Ecto neural progenitor cell (in vitro differentiated cells): ENCODE measurements at places on chromosomes 7 and 10.

DNA sequence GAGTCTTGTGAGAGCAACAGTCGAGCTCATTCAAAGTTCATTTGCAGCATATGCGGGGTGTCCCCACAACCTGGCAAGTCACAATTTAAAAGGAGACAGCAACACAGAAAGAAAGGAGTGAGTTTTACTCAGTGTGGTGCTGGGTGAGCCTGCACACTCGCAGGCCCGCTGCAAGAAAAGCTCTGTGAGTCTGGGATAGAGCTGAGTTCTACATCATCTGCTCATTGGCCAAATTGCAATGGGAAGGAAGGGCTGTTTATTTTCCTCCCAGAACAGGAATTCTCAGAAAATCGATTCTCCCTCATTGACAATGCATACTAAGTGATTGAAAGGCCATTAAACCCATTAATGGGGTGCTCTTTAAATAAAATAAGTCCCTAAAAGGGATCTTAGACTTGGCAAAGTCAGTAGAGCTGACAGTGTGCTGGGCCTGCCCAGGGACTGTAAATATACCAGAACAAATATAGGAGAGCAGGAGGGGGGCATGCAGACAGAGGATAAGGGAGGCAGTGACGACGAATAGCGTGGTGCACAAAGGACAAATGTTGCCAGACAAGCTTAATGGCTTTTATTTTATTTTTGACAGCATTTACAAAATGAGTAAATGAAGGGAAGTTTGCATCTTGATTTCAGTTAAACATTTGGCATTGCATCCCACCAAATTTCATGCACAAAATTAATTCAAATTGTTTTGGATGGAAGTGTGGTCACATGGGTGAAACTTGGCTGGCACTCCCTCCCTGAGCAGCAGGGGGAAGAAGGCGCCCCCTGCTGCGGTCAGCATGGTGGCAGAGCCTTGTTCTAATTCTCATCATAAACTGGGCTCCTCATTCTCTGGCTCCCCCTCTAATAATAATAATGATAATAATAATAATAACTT lies 215.7 kb downstream of the SNX10 start:
- DNase-seq, result no peak

- DNase-seq, result no peak
Observed at GRCh38 chr10:132628966-132629900, 91.6 kb downstream of the INPP5A start.

DNA sequence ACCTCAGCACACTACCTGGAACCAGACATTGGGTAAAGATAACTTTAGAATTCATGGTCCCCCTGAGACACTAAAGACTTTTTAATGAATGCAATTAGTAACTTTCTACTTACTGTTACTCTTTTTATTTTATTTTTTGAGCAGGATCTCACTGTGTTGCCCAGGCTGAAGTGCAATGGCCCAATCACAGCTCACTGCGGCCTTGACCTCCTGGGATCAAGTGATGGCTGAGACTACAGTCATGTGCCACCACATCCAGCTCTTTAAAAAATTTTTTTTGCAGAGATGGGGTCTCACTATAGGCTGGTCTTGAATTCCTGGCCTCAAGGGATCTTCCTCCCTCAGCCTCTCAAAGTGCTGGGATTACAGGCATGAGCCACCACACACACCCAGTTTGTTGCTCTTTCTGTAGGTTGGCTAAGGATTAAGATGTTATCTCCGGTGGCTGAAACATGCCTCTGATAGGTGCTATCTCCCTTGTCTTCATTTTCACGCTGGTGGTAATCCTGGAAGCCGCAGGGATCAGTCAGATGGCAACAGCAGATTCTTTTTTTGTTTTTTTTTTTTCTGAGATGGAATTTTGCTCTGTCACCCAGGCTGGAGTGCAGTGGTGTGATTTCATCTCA lies 128.3 kb downstream of the TCF7L2 start:
- DNase-seq, result no peak

- no peak for DNase-seq
Observed at GRCh38 chr10:127977357-127978009, 70.6 kb downstream of the PTPRE start.

DNA sequence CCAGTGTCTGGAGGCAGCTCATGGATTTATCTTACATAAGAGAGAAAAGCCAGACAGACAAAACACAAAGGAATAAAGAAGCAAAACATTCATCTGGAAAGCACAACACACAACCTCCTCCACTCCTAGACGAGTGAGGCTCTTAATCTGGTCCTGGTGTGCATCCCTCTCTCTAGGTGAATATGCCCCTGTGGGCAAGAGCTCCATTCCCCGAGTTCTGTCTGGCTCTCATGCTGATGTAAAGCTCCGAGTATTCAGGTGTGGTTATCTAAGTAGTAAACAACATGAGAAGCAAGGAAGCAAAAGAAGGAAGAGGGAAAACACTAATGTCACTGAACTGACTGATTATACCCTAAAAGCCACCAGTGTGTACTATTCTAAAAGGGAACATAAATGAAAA lies 47.9 kb upstream of the FEZF1 start:
- no peak for DNase-seq

DNA sequence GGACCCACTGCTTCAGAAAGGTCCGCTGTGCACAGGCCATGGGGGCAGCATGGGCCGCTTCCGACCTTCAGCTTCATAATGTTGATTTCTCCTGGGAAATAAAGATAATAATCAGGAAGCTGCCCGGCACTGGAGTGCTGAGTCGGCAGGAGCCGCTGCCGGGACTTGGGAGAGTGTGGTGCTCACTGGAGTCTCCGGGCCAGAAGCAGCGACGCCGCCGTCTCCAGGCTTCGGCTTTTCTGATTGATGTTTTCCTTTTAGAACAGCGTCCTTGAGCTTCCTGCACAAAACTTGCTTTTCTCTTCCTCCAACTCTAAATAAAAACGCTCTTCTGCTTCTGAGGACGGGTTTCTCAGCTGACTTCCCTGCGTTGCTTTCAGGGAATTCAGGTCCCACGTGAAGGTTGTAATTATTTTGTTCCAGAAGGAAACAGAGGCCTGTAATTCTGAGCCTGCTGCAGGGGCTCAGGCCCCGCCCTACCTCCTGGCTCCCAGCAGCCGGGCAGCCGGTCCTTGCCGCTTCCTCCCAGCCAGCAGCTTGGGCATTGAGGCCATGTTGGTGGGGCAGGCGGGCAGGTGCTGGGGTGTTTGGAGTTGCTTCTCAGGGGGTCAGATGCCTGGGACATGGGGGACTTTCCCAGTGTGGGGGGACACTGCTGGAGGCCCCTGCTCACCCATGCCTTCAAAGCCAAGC lies 14.7 kb downstream of the PWWP2B start:
- no peak for DNase-seq

DNA sequence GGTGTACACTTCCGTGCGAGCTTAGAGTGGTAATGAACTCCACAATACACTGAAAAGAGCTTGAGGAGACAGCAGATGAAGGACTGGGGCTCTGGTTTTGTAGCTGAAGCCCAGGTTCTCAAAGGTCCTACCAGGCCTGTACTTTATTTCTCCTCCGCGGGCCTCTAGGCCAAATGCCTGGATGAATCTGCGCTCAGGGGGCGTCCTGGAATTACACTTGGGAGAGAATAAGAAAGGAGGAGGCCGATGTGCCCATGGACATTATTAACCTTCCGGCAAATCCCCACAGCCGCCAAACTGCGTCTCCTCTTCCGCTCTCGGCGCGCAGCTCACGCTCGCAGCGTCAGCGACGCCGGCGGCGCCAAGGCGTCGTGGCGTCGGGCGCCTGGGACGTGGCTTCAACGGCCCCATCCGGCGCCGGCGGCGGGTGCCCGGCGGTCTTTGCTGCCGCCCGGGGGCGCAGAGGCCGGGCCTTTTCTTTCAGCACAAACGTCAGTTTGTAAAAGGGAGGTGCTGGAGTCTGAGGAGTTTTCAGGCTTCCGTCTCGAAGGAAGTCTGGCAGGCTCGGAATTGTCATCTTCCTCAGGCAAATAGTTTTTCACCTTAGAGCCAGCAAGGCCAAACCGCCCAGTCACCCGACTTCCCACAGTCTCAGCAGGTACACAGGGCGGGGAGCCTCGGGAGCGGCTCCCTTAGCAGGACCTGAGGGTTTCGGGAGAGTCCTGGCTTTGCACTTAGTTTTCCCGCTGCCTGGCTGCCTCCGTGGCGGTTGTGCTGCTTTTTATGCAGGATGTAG lies at the start of gene CCDC7:
Gene CCDC7, plus strand, starts transcription at position 401 of the 796 bp plus-strand sequence. CDS start 5,503 bp downstream, outside the sequence.
- DNase-seq, result peak; percentile 83

DNA sequence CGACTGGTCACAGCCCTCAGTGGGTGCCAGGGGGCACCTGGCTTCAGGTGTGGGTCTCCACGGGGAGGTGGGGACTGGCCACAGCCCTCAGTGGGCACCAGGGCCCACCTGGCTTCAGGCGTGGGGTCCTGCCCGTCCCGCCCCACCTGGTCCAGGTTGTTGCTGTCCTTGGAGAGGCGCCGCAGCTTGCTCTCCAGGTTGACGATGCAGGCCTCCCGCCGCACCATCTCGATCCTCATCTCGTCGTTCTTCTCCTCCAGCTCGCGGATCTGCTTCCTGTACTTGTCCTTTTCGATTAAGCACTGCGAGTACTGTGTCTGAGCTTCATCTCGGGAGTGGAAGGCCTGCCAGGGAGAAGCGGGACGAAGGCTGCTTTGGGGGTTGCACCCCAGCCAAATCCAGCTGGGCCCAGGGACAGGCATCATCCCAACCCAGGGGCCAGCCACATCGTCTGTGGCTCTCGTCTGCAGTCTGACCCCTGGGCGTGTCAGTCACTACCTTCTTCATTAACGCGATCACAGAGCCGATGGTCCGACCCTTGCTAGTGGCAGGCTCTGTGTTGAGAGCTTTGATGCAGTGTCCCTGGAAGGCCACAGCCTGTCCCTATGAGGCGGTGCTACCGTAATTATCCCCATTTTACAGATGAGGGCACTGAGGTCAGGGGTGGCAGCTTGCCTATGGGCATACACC lies 92.9 kb upstream of the GNA12 start:
- no peak for DNase-seq

GRCh38 chr10:32985775-32986350 lies 27.8 kb upstream of the ITGB1 start:
- no peak for DNase-seq

DNA sequence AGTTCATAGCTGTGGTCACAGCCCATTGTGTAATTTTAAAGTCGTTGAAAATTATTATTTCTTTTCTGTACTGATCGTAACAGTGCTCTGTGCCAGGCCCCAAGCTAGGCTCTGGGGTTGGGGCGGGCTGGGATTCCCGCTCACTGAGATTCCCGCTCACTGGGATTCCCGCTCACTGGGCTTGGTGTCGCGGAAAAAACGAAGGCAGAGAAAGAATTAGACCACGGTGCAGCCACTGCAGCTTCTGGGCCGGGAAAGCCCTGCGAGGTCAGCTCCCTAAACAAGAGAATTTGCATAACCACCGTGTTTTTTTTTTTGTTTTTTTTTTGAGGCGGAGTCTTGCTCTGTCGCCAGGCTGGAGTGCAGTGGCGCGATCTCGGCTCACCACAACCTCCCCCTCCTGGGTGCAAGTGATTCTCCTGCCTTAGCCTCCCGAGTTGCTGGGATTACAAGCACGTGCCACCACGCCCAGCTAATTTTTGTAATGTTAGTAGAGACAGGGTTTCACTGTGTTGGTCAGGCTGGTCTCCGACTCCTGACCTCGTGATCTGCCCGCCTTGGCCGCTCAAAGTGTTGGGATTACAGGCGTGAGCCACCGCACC lies 31.2 kb downstream of the FOXK1 start:
- DNase-seq, result no peak

GRCh38 chr7:327233-327931 lies 37.4 kb downstream of the FOXL3 start:
- DNase-seq, result no peak

- no peak for DNase-seq
Observed at GRCh38 chr7:12062062-12062461, 149.0 kb upstream of the TMEM106B start.

DNA sequence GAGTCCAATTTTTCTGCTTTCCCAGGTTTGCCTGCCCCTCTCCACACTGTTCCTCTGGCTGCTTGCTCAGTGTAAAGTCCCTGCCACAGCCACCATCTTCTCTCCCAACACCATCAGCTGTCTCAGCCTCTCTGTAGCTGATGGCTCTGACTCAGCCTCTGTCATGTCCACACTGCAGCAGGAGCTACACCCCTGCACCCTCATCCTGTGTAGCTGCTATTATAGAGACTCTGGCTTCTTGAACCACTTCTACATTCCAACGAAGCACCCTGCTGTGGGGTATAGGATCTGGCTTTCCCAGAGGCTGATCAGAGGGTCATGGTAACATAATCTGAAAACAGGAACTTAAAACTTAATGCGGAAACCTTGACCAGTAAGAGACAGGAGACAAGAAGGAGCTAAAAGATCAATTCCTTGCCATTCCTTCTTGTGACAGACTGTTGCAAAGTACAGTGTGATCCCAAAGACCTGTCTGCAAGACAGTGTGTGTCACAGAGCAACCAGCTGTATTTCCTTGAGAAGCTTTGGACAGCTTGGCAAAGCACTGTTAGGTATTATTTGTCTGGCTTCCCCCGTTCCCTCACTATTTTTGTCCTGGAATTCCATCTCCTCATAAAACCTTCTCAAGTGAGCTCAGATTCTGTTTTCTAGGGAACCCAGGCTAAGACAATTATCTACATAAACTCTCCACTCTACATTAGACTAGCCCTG lies 42.3 kb downstream of the NRCAM start:
- DNase-seq, result peak; percentile 56

DNA sequence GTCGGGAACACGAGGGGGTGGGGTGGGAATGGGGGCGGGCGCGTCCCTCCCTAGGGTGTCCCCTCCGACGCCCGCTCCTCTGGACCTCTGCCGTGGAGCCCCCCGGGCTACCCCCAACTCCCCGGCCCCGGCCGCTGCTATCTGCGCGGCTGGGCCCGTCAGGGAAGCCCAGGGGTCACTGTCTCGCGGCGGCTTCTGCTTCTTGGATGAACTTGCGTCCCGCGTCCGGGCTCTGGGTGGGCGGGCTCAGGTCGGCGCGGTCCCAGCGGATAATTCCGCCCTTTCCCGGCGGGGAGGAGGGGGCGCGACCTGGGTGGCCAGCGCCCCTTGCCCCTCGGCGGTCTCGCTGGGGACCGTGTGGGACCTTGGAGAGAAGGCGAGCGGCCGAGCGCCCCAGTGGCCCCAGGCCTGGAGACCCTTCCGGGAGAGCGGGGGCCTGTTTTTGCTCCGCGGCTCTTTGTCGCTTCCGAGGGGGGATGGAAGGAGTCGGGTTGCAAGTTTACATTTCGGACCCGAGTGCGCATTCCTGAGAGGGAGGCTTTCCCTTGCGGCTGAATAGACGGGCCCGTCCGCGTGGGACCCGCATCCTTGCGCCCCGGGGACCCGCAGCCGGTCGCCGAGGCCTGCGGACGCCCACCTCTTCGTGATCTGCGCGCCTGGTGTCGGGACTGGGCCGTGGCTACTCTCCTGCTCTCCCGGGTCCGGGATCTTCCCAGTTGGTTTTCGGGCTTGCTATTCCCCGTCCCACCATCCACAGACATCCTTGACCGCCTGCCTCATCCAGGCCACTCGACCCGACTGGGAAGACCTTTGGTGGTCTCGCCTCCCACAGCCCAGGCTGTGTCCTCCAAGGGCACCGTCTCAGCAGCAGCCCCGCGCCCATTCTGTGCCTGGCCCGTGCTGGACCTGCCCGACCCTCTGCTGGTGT lies 812 bp downstream of the DOCK1 start:
- peak; percentile 81 for DNase-seq
